ENCODE measurements at places on chromosomes 1 and 21.

GRCh38 chr1:76381450-76382097, 307.0 kb downstream of the ST6GALNAC3 start:
- no peak for DNase-seq

- DNase-seq = no peak
Measured at GRCh38 chr21:26451081-26451740, 121.9 kb downstream of the CYYR1 start.

- no peak for DNase-seq
Measured at GRCh38 chr1:28510273-28510969, 4.6 kb downstream of the RCC1 start.

- DNase-seq = no peak
Measured at GRCh38 chr1:31593770-31594632, 17.7 kb downstream of the TINAGL1 start.

DNA sequence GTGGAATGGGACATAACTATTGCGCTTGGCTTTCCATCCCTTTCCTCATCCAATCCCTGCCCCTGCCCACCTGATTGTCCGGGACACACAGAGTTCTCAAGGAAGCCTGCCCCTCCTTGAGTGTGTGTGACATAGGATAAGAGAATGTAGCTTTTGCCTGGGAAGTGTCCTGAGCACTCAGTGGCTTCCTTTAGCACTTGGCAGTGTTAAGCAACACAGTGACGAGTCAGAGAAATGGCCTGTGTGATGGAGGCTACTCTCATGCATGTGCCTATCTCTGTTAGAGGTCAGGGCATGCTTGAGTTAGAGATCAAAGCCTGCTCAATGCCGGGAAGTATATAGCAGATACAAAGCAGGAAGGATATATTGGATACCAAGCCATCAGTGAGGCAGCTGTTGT, 289.5 kb downstream of the SIPA1L2 start:
- no peak for DNase-seq

DNA sequence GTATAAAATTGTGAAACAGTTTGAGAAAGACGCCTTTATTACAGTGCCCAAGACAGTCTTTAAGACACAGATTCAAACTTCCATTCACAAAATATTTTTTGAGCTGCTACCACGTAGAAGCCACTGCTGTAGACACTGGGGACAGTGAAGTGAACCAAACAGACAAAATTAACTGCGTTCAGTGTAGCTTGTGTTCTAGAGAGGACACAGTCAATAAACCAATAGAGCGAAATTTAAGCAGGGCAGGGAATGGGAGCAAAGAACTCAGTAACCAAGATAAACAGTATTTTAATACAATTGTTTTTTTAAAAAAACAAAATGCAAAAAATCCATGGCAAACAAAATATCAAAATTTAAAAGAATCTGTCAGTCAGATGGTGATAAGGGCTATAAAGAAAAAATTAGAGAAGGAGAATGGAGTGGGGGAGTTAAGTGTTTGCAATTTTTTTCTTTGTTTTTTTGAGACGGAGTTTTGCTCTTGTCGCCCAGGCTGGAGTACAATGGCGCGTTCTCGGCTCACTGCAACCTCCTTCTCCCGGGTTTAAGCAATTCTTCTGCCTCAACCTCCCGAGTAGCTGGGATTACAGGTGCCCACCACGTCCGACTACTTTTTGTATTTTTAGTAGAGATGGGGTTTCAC, 719 bp upstream of the PARS2 start:
- no peak for DNase-seq

GRCh38 chr1:20381045-20381641, 90.5 kb downstream of the VWA5B1 start:
- DNase-seq = no peak

GRCh38 chr1:209822706-209823105, 5.1 kb upstream of the UTP25 start:
- DNase-seq = no peak

GRCh38 chr1:89125913-89126580, at the start of gene GBP2:
TSS of gene GBP2 (minus strand) at chr1:89126114. CDS start at chr1:89121966, 4,148 bp downstream.
- DNase-seq = no peak

GRCh38 chr1:150678988-150679387, 18.0 kb downstream of the GOLPH3L start:
- no peak for DNase-seq

GRCh38 chr1:230350208-230350921, 75.8 kb downstream of the PGBD5 start:
- DNase-seq = no peak

DNA sequence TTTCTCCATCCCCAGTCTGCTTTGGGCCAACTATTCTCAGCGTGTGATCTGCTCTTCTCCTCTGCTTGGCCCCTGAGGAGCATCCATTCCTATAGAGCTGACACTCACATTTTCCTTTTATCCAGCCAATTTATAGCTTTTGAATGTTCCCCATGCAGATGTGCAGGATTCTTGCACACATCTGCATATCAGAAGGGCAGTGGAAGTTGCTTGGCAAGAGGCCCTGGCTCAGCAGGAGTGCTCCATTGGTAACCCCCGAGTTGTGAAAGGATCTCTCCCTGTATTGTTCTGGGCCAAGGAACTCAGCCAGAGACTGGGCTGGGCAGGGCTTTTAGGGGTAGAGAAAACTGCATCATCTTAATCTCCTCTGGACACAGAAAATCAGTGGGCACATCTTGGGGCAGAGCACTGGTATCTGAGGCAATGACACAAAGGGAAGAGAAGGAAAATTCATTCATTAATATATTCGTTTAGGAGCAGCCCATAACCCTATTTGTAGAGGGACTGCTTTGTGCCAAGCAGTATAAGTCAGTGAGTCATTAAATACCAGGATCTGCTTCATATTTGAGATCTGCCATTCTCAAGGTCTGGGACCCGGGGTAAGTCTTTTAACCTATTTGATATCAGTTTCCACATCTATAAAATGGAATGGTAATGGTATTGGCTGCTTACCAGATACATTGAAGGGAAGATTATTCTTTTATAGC, 31.0 kb upstream of the BEND5 start:
- no peak for DNase-seq

GRCh38 chr1:85397490-85398032, 67.4 kb downstream of the DDAH1 start:
- DNase-seq = no peak

DNA sequence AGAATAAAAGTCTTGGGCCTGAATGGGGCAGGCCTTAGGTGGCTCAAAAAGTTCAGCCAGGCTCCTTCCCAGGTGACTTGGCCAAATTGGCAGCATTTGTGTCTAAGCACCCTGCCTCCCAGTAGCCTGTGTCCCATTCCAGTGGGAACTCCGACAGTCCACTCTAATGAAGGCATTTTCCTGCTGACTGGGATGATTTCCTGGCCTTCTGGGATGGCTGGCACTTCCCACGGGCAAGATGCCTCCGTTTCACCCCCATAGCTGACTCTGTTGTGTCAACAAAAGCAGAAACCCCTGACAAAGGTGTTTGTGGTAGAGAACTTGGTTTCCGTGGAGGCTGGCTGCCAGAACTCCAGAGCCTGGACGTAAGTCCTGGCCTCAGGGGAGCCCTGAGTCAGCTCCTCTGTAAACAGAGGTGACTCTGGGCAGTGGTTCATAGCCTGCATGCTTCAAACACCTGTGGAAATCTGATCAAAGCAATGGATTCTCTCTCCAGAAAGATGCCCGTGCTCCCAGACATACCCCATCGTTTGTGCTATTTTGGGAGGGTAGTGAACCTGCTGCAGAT, 36.6 kb downstream of the WNT3A start:
- DNase-seq = no peak

- DNase-seq = no peak
Measured at GRCh38 chr1:8510041-8510823, 192.3 kb downstream of the SLC45A1 start.

GRCh38 chr1:116794804-116795481, 40.7 kb downstream of the CD2 start:
- no peak for DNase-seq

- DNase-seq = no peak
Measured at GRCh38 chr21:38531039-38531541, 32.8 kb upstream of the ERG start.

DNA sequence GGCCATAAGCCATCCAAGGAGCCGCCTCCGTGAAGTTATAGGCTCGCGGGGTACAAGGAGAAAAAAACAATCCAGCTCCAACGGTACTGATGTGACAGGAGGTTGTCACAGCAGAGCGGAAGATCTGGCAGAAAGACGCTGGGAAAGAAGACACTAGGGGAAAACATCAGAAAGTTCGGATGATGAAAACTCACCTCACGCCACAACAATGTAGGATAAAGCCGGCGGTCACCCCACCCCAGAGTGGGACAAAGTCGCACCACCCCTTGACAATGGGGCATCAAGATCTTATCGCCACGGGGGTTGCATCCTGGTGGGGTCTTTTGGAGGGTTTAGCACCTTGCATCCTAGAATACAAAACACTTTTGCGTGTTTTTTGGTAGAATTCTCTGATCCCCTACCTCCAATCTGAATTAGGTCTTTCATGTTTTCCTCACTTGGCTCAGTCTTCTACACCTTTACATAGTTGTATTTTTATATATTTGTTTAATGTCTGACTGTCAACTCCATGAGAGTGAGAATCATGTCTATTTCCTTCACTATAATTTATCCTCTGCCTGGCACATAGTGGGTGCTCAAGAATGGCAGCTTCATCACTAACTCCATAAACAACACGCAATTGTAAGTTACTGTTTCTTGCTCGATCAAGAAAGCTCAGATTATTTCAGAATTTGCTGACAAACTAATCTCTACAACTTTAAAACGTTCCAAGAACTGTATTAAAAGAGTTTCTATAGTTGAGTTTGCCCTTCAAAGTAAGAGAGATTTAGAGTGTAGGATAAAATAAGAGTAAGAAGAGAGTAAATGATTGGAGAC, 611 bp upstream of the ZSWIM5 start:
- no peak for DNase-seq

- DNase-seq = no peak
Measured at GRCh38 chr21:38753557-38753971, 52.2 kb upstream of the ETS2 start.

- no peak for DNase-seq
Measured at GRCh38 chr1:161235957-161236775, 1.8 kb downstream of the NR1I3 start.

GRCh38 chr21:25298512-25299491, 308.5 kb downstream of the MRPL39 start:
- no peak for DNase-seq

DNA sequence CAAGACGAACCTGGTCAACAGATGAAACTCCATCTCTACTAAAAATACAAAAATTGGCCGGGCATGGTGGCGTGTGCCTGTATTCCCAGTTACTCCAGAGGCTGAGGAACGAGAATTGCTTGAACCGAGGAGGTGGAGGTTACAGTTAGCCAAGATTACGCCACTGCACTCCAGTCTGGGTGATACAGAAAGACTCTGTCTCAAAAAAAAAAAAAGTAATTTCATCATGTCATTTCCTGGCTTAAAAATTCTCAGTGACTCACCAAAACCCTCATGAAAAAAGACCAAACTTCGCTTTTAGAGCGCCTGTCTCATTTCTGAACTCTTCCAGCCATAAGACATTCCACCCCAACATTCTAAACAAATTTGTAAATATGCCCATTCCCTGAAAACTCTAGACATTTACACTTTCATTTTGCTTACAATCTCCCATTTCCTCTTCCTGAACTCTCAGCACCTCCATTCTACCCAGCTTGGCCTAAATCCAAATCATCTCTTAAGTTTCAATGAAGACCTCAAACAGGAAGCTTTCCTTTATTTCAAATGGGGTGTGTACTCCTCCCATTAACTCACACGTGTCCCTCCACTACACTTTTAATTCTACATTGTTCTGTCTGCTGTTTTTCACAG, 50.5 kb upstream of the PRRC2C start:
- DNase-seq = no peak

- DNase-seq = no peak
Measured at GRCh38 chr1:42259739-42260064, 75.3 kb downstream of the FOXJ3 start.

DNA sequence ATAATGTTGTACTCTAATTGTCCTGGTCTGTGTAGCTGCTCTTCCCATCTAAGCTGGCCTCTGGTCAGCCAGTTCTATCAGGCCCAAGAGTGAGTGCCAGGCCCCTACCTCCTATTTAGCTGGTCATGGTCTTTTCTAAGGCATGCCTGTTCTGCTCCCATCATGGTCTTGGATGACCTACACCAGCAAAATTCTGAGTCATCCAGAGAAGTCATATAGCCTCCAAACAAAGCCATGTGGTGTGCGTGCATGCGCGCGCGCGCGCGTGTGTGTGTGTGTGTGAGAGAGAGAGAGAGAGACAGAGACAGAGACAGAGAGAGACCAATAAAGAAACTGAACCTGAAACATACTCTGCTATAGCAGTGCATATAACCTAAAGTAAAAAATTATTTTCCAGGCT, 254.4 kb downstream of the BRINP2 start:
- DNase-seq = no peak

DNA sequence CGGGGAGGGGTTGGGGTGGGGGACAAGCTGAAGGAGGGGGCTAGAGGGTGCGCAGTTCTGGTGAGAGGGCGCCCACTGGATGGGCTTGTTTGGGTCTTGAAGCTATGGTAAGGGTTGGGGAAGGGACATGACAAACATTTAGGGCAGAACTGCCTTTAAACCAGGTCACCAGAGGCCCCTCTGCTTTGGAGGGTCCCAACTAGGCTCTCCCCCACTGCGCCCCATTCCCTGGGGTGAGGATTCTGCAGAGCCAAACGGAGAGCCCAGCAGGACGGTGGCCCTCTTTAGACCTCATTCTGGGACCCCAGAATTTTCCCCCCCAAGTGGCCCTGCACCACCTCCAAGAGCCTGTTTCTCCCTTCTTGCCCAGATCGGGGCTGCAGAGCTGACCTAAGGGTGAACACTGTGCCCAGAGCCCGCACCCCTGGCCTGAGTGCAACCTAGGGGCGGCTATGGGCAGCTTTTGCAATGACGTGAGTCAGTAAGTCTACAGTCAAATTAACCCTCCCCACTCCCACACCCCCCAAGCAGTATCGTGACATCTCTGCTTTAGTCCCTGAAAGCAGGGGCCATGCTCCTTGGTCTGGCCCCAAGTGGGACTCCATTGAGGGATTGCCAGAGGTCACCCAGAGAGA, 593.8 kb downstream of the MATN1 start:
- DNase-seq = no peak

GRCh38 chr1:27237112-27237511, 2.7 kb downstream of the WDTC1 start:
- no peak for DNase-seq

GRCh38 chr21:39004634-39005501, 178.4 kb downstream of the PSMG1 start:
- DNase-seq = no peak

DNA sequence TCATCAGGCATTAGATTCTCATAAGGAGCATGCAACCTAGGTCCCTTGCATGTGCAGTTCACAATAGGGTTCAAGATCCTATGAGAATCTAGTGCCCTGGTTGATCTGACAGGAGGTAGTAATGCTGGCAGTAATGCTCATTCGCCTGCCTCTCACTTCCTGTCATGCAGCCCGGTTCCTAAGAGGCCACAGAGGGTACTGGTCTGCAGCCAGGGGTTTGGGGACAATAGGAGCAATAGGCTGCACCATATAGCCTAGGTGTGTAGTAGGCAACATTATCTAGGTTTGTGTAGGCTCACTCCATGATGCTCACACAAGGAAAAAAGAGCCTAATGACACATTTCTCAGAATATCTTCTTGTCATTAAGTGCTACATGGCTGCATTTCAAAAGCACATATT, 25.8 kb downstream of the CFHR5 start:
- DNase-seq = no peak
